ENCODE measurements at places on chromosomes 12 and 14.

GRCh38 chr14:91255026-91255695 is 10.7 kb upstream of the GPR68 start:
- DNase-seq, result no peak

GRCh38 chr14:88195676-88196075 is 127.4 kb downstream of the KCNK10 start:
- DNase-seq, result no peak

GRCh38 chr14:99522457-99522891 is 41.3 kb downstream of the CCNK start:
- DNase-seq, result no peak

DNA sequence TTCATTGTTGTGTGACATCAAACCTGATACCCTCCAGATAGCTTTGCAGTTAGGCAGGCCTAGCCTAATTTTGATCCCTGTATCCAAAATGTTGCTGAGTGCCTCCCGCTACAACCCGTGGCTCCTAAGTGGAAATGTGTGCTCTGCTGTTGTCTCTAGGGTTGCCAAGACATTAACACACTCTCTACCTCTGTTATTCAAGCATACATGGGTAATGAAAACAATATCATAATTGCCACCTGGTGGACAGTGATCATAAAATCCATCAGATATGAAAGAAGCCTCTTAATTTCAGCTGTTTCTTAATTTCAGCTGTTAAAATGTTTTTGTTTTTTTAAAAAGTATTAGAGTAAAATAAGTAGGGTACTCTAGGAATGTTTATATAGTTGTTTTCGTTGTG is 93.5 kb downstream of the PLEKHA5 start:
- DNase-seq, result no peak

DNA sequence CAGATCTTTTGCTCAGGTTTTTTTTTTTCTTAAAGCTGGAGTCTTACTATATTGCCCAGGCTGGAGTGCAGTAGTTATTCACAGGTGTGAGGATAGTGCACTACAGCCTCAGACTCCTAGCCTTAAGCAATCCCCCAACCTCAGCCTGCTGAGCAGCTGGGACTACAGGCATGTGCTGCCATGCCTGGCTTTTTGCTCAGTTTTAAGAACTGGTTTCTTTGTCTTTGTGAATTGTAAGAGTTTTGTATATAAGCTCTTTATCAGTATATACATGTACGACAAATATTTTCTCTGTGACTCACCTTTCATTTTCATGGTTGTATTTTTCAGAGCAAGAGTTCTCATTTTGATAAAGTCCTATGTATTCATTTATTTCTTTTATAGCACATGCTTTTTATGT is 33.3 kb upstream of the C2CD5 start:
- no peak for DNase-seq

- no peak for DNase-seq
Observed at GRCh38 chr12:76530516-76530915, 29.1 kb downstream of the OSBPL8 start.

- DNase-seq, result no peak
Observed at GRCh38 chr12:116372815-116373214, 95.3 kb upstream of the MED13L start.

- no peak for DNase-seq
Observed at GRCh38 chr14:44347316-44347715, 159.8 kb downstream of the FSCB start.

DNA sequence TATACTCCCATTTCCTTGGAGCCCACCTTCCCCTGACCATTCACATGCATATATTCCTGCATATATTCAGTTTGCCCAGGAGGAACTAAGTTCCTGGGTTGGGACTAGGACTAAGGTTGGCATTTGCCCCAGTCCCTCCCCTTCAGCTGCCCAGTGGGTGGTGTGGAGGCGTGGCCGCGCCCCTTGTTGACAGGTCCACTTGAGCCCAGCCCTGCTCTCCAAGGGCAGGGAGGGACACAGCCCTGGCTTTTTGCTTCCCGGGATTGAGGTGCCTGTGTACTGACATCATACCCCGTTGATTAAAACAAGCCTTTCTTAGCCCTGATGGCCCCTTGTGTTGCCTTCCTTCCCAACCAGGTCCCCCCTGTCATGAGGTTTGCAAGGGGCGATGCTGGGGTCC is 7.3 kb downstream of the ERBB3 start:
- no peak for DNase-seq

DNA sequence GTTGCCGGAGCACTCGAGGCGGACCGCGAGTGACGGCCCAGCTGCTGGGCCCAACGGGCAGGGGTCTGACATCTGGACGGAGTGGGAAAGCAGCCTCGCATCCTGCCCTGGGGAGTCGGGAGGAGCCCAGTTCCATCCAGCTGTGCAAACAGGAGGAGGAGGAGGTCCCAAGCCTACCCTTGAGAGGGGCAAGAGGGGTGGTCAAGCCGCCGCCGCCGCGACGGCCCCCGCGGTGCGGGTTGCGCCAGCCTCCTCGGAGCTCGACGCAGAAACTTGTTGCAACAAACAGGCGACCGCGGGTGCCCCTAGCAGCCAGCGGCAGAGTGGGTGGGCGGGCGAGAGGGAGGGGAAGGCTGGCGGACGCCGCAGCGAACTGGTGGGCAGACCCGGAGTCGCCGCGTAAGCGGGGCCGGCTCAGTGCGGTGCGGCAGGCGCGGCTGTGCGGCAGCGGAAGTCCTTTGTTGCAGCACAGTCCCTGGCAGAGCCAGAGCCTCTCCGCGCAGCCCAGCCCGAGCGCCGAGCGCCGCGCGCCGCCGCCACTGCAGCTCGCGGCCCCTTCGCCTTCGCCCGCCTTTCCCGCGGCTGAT is at the start of gene ZBTB1:
Gene ZBTB1 (plus strand): TSS at position 461 of the 587 bp plus-strand sequence. CDS start 16,735 bp downstream, outside the sequence.
- peak; percentile 68 for DNase-seq

GRCh38 chr12:101876322-101876860 is 989 bp upstream of the DRAM1 start:
- DNase-seq, result no peak

- no peak for DNase-seq
Observed at GRCh38 chr14:105865904-105866840, 339.8 kb downstream of the TMEM121 start.

DNA sequence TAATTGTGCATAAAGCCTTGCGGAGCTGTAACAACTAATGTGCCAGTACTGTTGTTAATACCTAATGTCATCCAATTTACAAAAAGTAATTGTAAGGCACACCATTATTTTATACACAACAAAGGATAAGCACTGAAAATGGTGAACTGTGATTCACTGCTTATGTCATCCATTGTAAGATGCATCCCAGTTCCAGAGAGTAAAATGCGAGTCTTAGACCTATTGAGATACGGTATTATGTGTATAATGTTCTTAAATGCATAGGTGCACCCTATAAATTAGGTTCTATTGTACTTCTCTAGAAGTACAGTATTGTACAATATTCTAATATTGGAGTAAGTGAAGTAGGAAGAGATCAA is 406 bp downstream of the PARP2 start:
- no peak for DNase-seq

GRCh38 chr12:48583728-48584127 is 13.9 kb upstream of the LALBA start:
- DNase-seq, result no peak

GRCh38 chr12:50934371-50934851 is 17.9 kb upstream of the HIGD1C start:
- DNase-seq, result no peak

DNA sequence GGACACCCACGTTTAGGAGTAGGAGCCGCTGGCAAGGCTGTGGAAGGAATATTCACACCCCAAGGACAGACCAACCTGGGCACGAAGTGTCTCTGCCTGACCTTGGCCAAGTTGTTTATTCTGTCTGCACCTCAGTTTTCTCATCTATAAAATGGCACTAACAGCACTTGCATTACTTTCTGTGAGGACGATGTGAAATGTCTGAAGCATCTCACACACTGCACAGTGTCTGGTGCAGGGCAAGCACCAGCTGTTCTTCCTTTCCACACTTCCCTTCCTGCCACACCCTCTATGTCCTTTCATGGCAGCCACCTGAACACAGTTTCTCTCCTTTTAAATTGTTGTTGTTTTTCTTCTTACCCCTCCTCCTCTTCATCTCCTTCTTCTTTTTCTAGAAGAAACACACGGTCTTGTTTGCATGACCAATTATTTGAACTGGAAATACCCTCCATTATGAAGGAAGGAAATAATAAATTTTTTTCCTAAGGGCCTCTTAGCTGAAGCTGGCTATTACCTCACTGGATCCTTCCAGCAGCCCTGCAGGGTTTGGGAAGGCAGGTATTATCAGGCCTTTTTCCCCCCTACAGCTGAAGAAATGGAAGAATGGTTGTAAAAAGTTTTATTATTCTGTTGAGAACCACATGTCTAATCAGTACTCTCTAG is 42.9 kb upstream of the ATP23 start:
- DNase-seq, result no peak

- no peak for DNase-seq
Observed at GRCh38 chr14:93824076-93824475, 35.8 kb upstream of the PRIMA1 start.

GRCh38 chr12:57770734-57771133 is 1.2 kb downstream of the METTL1 start:
- DNase-seq, result no peak

- DNase-seq, result no peak
Observed at GRCh38 chr14:59018978-59019377, 169.5 kb upstream of the DAAM1 start.

DNA sequence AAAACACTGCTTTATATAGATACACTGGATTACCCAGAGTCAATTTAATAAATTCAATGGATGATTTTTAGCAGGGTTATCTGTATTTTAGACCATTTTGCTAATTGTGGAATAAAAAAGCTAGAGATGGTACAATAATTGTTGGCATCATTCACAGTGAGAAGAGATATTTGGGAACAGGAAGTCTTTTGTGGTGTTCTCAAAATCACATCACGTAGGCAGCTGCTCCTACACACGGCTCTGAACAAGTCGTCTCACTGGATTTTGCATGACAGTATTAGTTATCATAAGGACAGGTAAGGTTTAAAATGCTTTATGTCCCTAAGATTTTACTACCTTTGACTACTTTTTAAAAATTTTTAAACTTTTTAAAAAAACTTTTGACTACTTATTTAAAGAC is 52.0 kb downstream of the PAPLN start:
- DNase-seq, result no peak

GRCh38 chr12:65895759-65896656 is 71.7 kb downstream of the HMGA2 start:
- no peak for DNase-seq

DNA sequence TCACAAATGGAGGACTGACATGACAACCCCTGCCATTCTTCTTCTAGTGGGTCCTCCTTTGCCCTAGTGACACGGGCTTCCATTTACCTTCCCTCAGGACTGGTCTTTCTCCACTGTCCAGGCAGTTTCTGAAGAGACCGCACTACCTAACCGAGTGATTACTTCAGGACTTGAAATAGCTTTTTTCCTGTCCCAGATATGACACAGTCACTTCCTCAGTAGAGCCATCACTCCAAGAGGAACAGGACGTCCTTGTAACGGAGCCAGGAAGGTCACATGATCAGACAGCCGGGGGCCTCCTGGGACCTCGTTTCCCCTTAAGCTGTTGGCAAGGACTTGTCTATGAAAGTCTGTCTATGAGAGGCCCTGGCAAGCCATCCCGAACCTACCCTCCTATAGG is 62.3 kb downstream of the FOS start:
- no peak for DNase-seq

GRCh38 chr14:68793734-68794129 is 865 bp upstream of the ZFP36L1 start:
- no peak for DNase-seq

DNA sequence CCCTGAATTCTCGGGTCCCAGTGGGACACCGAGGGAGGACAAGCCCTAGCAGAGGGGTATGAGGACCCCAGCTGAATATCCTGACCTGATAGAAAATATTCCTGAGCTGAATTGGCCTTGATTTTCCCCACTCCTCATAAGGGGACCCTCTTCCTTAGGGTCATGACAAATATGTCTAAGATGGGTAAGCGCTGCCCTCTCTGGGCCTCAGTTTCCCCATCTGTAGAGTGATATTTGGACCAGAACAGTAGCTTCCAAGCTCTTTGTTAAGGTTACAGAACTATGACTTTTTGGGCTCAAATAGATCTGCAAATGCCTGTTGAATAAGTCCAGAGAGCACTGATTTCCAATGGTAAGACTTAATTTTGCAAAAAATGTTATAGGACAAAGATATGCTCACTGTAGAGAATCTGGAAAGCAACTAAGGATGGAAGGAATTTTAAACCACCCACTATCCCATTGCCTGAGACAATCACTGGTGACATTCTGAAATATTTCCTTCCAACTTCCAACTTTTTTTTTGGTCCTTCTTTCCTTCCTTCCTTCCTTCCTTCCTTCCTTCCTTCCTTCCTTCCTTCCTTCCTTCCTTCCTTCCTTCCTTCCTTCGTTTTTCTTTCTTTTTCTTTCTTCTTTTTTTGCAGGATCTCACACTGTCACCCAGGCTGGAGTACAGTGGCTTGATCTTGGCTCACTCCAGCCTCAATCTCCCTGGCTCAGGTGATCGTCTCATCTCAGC is 32.0 kb downstream of the MYL2 start:
- DNase-seq, result no peak

- peak; percentile 50 for DNase-seq
Observed at GRCh38 chr12:132761032-132761920, at the start of gene ANKLE2. Gene ANKLE2, minus strand, starts transcription at chr12:132761832. Its CDS starts 34 bp downstream, at chr12:132761798.

GRCh38 chr14:50795142-50795541 is 35.8 kb downstream of the NIN start:
- DNase-seq, result no peak

- no peak for DNase-seq
Observed at GRCh38 chr12:39124768-39125167, 219.4 kb upstream of the CPNE8 start.

DNA sequence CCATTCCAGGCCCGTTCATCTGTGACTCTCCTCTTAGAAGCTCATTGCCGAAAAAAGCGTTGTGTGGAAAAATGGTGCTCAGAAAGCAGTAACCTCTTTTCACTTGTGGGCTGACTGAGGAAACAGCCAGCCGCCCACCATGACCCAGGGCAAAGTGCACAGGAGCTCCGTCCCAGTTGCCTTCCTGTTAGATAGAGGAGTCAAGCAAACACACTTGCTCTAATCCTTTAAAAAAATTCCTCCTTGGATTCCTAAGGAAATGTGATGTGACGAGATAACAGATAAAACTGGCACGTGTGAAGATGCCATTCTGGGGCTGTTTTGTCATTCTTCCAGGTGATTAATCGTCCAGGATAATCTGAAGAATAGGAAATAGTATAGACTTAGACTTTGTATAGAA is 396.8 kb upstream of the DDHD1 start:
- no peak for DNase-seq

GRCh38 chr14:37257501-37258070 is 59.8 kb downstream of the MIPOL1 start:
- no peak for DNase-seq

- DNase-seq, result no peak
Observed at GRCh38 chr12:26510354-26510674, 314.9 kb downstream of the SSPN start.

GRCh38 chr12:4269279-4269991 is 4.1 kb upstream of the CCND2 start:
- peak; percentile 86 for DNase-seq

- no peak for DNase-seq
Observed at GRCh38 chr14:96083667-96084320, 44.6 kb downstream of the C14orf132 start.

DNA sequence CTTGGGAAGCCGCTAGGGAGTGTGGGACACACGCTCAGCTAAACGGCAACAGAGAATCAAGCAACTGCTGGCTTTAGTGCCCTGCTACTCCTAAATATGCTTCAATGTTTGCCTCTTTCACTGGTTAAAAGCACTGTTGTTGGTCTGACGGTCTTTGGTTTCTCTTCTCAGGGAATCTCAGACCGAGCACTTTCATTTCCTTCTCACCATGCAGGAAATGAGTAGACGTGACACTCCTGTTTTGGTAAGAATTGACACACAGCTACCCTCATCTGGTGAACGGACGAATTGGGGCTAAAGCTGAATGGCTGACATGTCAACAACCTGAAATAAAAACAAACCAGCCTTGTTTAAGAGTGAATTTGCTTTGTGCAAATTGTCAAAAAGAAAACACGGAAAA is 57.5 kb upstream of the PIWIL1 start:
- DNase-seq, result no peak
